ENCODE measurements at places on chromosomes 1 and 21.
A peak's percentile ranks its signal among the peaks of the same experiment; 100 is the strongest.

- DNase-seq = no peak
Measured at GRCh38 chr1:208880433-208881100, 636.4 kb upstream of the PLXNA2 start.

- no peak for DNase-seq
Measured at GRCh38 chr1:206737729-206738201, 32.8 kb upstream of the IL19 start.

- no peak for DNase-seq
Measured at GRCh38 chr21:31537872-31538576, 121.5 kb upstream of the SOD1 start.

DNA sequence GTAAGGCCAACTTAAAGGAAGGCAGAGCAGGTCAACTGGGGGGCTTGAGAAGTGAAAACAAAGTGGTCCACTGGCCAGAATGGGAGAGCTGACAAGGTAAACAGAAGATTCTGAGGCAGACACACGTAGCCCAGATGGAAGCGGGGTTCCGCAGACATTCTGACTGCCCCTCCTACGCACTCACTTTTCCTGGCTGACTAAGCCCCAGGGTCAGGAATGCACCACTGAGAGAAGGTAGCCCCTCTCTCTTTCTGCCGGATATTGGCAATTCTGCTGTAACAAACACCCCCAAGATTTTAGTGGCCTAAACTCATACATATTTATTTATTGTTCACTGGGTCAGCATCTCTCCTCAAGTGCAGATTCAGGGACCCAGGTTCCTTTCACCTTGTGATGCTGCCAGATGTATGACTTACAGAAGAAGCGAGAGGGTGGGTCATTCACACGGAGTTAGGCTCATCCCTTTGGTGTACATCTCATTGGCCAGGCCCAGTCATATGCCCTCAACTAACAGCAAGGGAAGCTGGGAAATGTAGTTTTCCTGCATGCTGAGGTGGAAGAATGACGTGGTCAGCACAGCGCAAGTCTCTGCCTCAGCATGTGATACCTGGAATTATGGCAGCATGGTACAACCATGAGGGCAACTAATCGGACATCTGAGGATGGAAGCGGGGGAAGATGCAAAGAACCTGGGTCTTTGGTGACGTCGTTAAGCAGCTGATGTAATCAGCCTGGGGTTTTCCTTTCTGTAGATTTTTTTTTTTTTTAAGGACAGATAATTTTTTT, 43.4 kb upstream of the MRPS6 start:
- DNase-seq = no peak

DNA sequence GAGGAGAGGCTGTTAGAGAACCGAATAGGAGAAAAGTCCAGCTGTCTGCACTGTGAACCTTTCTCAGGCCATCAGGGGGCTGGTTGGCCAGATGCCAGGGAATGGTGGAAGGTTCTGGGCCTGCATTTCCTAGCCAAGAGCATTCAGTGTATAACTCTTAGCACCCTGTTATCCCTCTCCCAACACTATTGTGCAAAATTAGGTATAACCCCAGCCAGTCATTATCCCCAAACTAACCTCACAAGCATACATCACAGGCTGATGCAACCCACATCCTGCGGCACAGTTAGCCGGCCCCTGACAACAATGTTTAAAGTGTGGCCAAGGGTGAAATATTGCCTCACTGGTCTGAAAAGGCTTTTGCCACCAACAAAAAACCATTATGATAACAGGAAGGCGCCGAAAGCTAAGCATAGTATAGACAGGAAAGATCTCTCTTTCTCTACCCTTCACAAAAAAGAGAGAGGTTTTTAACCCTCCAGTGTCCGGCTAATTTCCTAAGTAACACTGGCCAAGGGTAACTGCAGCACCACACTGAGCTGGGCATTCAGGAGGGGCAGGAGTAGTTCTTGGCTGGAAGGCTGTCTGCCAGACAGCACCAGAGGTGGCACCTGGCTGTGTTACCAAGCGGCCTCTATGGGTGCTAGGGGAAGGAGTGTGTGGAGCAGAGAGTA, 77.3 kb upstream of the BCAR3 start:
- no peak for DNase-seq

- no peak for DNase-seq
Measured at GRCh38 chr1:59414406-59415133, 117.7 kb downstream of the FGGY start.

GRCh38 chr1:234309598-234310459, 63.4 kb upstream of the COA6 start:
- DNase-seq = peak; percentile 26

DNA sequence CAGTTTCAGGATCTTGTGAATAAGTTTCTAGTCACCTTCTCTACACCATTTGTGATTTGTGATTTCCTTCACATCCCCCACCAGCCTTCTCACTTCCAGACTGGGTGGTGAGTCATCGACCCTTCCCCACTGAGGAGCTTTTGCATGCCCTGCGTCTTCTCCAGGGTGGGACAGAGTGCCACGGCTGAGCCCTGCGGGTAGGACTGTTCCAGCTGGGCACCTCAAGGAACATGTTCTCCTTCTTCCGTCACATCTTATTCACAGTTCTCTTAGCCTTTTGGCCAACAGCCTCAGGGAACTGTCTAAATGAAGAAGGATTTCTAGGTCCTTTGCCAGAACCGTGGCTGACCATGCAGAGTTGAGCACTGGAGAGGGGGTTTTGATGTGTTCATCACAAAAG, 116.5 kb downstream of the TMEM53 start:
- DNase-seq = no peak

DNA sequence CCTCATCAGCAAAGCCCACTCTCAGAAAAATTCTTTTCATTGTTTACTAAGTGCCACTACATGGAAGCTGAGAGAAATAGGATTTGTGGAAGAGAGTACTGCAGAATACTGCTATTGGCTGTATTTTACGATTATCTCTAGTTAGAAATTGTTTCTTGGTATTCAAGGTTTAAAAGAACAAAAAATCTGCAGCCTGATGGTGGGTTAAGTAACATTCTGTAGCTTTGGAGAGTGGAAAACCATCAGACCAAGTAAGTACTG, 27.3 kb downstream of the PTTG1IP start:
- DNase-seq = no peak

GRCh38 chr1:212401042-212401441, 13.6 kb downstream of the PACC1 start:
- no peak for DNase-seq

GRCh38 chr1:234260578-234260977, 112.7 kb upstream of the COA6 start:
- no peak for DNase-seq

- no peak for DNase-seq
Measured at GRCh38 chr1:116396769-116397168, 23.7 kb downstream of the ATP1A1 start.

- no peak for DNase-seq
Measured at GRCh38 chr1:23196627-23197328, 20.5 kb downstream of the HTR1D start.

- DNase-seq = no peak
Measured at GRCh38 chr1:78102082-78102481, 56.3 kb downstream of the GIPC2 start.

- DNase-seq = no peak
Measured at GRCh38 chr1:231355171-231355570, 17.1 kb downstream of the SPRTN start.

- no peak for DNase-seq
Measured at GRCh38 chr1:165937829-165938228, 110.4 kb downstream of the UCK2 start.

DNA sequence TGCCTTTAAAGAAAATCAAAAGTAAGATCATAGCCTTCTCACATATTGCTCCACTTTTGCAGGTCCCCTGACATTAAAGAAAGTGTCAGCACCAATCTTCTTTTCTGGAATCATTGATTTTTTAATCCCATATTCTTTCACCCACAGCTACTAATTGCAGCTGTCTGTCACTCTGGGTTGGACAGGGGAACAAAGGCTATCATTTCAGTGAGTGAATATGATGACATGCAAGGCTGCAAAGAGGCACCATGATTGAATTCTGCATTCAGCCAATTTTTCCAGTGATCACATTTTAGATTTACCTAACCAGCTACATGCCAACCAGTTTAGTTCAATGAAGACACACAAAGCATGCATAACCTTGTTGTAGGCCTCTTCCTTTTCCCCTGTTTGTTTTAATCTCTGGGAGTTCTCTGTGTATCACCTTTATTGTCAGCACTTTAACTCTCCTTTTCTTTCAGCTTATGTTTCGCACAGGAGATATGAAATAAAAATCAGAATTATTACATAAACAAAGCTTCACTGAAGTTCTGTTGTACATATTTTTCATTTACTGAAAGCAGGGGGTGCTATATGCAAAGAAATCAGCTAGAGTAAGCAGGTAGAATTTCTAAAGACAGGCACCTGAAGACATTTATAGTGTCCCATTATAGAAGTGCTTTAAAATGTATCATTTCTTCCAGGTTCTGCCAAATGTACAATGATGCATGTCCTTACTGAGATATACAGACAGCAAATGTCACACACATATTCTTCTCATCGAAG, 584.8 kb downstream of the PLA2G4A start:
- no peak for DNase-seq

DNA sequence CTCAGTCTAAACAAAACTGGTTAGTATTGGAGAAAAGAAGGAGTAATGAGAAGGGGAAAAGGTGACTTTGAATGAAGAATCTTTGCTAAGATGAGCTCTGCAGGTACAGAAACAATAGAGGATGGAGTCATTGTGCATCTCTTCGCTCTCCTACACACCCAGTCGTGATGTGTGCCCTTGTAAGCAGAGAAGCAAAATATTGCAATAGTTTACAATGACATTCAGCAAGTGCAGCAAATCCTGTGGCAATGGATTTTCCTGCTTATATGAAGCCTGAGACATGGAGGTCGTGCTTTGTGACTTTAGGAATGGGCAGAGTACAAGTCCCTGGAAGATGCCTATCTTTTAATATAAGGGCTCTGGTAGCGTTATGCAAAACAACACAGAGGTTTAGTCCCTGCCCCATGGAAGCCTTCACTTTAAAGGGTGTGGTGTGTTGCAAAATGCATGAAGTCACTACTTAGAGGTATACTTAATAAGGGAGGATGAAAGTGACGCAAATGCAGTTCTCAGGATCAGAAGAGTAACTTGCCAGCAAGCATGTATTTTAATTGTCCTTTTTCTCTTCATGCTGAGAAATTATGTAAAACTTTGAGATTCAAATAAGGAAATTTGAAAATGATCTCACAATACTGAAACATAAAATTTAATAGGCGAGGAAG, 88.0 kb upstream of the IVNS1ABP start:
- no peak for DNase-seq

DNA sequence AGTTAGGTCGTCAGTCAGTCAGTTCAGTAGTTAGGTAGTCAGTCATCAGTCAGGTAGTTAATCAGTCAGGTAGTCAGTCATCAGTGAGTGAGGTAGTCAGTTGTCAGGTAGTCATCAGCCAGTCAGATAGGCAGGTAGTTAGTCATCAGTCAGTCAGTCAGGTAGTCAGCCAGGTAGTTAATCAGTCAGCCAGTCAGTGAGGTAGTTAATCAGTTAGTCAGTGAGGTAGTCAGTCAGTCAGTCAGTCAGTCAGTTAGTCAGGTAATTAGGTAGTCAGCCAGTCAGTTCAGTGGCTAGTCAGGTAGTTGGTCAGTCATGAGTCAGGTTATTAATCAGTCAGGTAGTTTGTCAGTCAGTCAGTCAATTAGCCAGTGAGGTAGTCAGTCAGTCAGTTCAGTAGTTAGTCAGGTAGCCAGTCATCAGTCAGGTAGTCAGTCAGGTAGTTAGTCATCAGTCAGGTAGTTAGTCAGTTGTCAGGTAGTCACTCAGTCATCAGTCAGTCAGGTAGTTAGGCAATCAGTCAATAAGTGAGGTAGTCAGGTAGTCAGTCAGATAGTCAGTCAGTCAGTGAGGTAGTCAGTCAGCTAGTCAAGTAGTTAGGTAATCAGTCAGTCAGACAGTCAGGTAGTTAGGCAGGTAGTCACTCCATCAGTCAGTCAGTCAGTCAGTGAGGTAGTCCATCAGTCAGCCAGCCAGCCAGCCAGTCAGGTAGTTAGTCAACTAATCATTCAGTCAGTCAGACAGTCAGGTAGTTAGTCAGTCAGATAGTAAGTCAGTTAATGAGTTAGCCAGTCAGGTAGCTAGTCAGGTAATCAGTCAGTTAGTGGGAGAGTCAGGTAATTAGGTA, 16.2 kb downstream of the KRTAP10-1 start:
- no peak for DNase-seq

DNA sequence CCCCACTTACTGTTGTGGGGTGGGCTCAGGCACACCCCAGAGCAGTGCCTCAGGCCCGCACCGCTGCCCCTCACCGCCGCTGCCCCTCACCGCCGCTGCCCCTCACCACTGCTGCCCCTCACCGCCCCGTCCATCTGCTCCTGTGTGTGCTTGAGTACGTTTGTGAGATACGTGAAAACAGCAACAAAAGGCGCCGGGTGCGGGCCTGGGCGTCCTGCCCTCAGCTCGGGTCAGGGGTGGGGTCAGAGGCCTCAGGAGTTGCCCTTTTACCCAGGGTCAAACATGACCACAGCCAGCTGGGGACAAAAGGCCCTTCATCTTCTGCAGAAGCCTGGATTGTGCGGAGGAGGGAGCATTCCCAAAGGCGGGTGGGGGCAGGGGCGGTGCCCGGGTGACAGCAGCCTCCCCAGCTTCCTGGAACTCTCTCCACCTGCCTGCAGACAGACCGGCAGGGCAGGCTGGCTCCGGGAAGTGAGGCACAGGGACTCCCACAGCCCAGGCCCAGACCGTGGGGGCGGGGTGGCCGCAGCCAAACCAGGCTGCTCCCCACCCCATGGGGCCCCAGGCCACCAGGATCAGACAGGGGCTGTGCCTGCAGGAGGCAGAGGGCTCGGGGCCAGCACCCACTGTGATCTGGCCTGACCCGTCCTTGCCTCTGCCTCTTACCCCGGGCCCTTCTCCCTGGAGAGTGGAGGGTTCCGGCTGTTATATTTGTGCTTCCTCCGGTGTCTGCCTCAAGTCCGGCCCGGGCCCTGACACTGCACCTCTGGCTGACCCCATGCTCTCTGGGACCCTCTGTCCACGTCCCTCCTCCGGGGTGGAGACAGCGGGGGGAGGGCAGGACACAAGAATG, 2.3 kb upstream of the VWA1 start:
- no peak for DNase-seq

- DNase-seq = no peak
Measured at GRCh38 chr1:213231795-213232231, 180.8 kb downstream of the RPS6KC1 start.

- no peak for DNase-seq
Measured at GRCh38 chr1:30600258-30600657, 123.1 kb downstream of the MATN1 start.

- no peak for DNase-seq
Measured at GRCh38 chr1:196723325-196724185, 51.1 kb upstream of the CFHR3 start.

DNA sequence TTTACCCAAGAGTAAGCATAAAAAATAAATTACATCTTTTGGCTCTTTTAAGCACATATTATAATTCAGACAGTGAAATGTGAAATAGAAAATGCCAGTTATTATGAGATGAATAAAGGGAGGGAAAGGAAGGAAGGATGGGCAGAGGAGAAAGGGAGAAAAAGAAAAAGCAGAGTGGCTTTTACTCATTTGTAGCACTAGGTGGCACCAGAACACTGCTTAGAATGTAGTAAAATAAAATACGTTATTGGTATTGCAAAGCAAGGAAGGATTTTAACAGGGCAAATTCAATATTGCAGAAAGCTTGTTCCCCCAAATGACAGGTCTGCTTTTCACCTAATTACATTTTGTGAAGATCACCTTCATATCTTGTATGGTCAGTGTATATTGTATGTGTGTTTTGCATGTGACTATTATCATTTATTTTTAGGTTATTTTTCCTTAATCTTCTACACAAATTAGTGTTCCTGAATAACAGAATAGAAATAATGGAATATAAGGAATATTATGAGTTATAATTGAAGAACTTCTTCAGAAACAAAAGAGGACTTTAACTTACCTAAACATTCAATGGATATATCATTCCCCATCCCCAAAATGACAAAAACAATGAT, 9.1 kb upstream of the PCNX2 start:
- DNase-seq = no peak
